ENCODE measurements at places on chromosomes 16 and 17.

GRCh38 chr17:22300731-22301352 lies 608.5 kb downstream of the KCNJ18 start:
- DNase-seq = no peak

GRCh38 chr16:54812229-54812628 lies 118.4 kb upstream of the IRX5 start:
- DNase-seq = peak; percentile 21

- DNase-seq = no peak
Measured at GRCh38 chr17:64784353-64785010, 122.4 kb upstream of the SMURF2 start.

GRCh38 chr16:87203060-87203656 lies 114.0 kb downstream of the C16orf95 start:
- peak; percentile 89 for DNase-seq

GRCh38 chr16:22317001-22317530 lies 19.9 kb downstream of the POLR3E start:
- DNase-seq = no peak

DNA sequence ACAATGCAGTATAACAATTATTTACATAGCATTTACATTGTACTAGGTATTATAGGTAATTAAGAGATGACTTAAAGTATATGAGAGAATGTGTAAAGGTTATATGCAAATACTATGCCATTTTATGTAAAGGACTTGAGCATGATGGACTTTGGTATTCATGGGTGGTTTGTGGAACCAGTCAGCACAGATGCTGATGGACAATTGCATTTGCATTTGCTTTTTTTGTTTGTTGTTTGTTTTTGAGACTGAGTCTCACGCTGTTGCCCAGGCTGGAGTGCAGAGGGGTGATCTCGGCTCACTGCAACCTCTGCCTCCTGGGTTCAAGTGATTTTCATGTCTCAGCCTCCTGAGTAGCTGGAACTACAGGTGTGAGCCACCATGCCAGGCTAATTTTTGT lies 36.0 kb downstream of the BCAS3 start:
- no peak for DNase-seq

GRCh38 chr17:37089956-37090355 lies 141.2 kb downstream of the AATF start:
- no peak for DNase-seq

GRCh38 chr17:67518876-67519275 lies 141.8 kb downstream of the PITPNC1 start:
- DNase-seq = no peak

DNA sequence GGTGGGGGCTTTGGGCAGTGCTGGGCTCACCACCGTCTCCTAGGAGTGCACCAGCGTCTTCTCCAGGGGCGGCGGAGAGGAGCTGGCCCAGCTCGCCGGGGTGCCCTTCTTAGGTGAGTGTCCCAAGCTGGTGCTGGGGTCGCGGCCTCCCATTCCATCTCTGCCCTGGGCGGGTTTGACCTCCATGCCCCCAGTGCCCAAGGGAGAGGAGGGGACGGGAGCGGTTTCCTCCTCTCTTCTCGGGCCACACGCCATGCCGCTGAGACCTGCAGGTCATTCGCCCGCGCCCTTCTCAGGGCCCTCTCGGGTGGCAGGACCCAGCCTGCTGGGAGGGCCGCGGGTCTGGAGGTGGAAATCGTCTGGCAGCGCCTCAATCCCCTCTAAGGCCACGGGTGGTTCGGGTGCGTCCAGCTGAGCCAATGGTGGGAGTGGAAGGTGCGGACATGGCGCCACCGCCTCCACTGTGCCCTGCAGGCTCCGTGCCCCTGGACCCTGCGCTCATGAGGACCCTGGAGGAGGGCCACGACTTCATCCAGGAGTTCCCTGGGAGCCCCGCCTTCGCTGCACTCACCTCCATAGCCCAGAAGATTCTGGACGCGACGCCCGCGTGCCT lies 5.3 kb downstream of the IGFALS start:
- DNase-seq = no peak

DNA sequence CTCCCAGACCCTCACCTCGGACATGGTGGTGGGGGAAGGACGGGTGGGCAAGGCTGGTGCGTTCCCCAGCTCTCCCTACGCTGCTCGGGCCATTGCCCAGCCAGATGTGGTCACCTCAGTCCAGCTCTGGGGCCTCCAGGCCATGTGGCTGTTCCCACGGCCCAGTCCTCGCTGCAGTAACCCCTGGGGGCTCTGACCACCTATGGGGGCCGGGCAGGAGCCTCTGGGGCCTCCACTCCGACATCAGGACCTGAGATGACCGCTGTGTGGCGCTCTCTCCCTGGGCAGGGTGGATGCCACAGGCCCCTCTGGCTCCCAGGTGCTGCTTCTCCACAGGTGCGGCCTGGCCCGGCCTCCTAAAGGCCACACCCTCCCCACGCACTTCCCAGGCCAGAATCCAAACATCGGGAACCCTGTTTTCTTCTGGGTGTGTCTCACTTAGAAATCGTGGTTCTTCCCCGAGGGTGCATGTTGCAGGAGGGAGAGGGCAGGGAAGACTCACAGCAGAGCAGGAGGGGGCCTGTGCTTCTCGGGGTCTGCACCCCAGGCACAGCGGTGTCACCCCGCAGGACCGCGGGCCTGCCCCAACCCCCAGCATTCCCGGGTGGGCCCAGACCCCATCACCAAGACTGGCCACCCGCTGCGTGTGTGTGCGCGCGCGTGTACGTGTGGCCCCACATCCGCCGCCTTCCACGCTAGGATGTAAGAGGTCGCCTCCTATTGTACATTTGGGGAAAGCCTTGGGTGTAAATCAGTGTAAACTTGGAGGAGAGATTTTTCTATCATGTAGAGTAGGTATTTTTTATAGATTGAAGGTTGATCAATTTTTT lies 5.9 kb upstream of the CAPN15 start:
- no peak for DNase-seq

- DNase-seq = peak; percentile 59
Measured at GRCh38 chr17:83195330-83196023, 116.1 kb downstream of the METRNL start.

DNA sequence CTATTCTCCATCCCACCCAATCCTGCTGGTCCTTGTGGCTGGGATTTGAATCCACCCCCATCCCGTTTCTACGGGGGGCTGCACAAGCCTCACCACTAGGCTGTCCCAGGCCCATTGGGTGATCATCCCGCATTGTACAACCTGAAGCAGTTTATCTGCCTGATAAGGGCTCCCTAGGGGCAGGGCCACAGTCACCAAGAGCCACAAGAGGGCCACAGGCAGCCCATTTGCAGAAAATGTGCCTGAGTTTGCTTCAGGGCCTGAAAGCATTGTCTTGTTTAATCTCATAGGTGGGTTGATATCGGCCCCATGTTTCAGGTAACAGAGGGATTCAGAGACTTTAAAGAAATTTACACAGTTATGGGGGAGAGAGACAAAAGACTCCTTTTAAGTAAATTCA lies 245.0 kb downstream of the CPPED1 start:
- DNase-seq = no peak

GRCh38 chr17:57471868-57472368 lies 215.6 kb downstream of the MSI2 start:
- no peak for DNase-seq

DNA sequence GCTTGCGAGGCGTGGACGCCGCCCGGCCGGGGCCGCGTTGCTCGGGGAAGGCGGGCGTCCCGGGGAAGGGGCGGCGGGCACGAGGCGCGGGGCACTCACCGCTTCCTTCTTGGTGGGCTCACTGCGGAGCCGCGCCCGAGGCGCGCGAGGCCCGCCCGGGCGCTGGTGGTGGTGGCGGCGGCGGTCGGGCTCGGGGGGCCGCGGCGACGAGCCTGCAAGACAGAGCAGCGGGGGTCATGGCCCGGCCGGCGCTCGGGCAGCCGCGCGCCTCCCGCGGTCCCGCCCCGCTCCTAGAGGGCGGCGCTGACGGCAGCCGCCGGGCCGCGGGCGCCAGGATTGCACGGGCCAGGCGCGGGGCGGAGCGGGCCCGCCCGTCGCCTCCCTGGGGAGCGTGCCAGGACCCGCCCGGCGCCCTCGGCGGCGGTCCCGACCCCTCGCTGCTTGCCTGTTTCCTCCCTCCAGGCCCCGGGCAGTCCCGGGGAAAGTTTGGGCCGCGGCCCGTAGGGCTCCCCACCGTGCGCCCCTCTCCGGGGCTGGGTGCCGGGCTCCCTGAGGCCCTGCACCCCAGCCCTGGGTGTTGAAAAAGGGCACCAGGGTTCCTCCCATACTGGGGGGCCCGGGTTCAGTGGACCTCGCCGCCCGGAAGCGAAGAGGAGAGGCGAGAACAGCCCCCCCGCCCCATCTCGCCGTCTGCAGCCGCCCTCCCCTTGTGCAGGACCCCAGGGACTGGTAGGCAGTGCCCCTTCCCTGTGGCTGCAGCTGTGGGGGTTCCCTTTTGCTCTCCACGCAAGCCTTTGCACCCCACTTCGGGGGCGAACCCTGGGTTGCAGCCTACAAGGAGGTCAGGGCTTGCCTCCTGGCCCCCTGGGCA lies at the start of gene C16orf74:
TSS of gene C16orf74 (minus strand) at position 270 of the 871 bp plus-strand sequence. CDS start 15,879 bp downstream, outside the sequence.
- DNase-seq = peak; percentile 67

GRCh38 chr16:17403859-17404545 lies 66.8 kb downstream of the XYLT1 start:
- DNase-seq = no peak

DNA sequence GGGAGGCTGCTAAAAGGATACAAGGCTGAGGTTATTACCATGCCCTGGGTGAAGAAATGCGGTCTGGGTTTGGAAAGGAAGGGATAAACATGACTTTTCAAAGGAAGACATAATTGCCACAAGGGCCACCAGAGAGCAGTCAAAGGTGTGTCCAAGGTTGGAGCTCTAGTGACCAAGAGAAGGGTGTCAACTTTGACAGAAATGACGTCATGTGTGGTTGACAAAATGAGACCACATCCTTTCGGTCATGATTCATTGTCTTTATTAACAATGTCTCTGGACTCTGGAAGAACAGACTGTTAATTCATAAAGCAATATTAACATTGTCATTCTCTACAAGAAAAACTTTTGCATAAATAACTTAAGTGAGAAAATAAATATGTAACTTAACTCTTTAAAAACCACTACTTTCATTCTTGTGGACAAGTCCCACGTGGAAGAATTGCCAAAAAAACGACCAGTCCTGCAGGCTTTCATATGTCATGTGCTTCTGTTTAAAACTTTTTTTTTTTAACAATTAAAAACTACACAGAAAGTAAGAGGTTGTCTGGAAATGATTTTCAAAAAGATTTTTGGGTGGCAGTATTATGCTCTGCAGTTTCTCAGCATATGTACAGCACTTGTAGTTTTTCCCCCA lies 5.0 kb downstream of the SOST start:
- no peak for DNase-seq

- peak; percentile 33 for DNase-seq
Measured at GRCh38 chr17:46943501-46944393, 20.8 kb downstream of the GOSR2 start.

DNA sequence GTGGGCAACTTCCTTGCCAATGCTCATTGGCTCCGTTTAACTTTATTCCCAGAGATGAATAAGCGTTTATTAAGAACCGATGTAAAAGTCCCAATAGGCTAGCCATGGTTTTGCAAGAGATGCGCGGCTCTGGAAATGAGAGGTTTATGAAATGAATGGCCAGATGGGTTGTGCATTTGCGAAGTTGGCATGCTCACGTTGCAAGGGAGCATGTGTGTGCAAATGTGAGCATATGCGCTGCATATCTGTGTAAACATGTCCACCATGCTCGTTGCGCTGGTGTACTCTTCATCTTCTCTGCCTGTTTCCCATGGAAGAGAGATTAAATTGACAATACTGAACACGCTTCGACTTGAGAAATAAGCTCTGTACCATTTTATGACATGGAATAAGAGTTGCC lies 848.6 kb upstream of the RBFOX1 start:
- no peak for DNase-seq

- DNase-seq = peak; percentile 37
Measured at GRCh38 chr17:67836205-67836987, 11.1 kb downstream of the BPTF start.

- DNase-seq = peak; percentile 91
Measured at GRCh38 chr17:2262135-2262587, 41.4 kb downstream of the SMG6 start.

- DNase-seq = peak; percentile 83
Measured at GRCh38 chr17:42679492-42680330, 1.9 kb downstream of the CCR10 start.

DNA sequence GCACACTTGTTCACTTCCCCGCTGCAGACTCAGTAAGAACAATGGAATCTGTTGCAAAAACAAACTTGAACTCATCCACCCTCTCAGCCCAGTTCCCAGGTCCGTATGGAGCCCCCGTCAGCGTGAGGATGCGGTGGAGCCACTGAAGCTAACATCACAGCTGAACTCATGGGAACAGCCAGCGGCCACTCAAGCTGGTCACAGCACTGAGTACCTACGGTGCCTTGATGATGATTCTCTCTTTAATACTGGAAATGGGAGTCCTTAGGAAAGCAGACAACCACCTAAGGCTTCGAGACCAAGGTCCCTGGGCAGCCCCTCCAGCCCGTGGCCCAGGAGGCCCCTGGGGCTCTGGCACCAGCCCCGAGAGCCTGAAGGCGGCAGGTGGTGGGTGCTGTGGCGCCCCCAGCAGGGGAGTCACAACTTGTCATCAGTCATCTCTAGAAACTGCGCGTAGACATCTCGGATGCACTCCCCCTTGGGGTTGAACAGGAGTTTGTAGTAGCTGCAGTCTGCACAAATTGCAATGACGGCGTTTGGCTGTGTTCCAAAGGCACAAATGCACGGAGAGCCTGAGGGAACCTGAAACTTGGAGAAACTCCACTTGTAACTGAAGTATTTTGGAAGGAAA lies 31.0 kb upstream of the RHOT1 start:
- DNase-seq = peak; percentile 69

DNA sequence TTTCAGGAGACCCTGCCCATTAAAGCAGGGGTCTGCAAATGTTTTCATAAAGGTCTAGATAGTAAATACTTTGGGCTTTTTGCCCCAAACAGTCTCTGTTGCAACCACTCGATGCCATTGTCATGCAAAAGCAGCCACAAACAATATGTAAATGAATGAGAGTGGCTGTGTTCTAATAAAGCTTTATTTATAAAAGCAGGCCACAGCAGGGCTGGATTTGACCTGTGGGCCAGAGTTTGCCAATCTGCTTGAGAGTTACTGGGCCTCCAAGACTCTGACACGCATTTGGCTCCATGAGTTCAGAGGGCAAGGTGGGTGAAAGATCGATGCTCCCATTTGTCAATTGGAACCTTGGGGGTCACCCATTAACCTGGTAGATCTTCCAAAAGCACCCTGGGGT lies 217.3 kb upstream of the SDK2 start:
- no peak for DNase-seq

- peak; percentile 5 for DNase-seq
Measured at GRCh38 chr17:40699853-40700252, 3.7 kb downstream of the KRT24 start.

- DNase-seq = no peak
Measured at GRCh38 chr16:86089991-86090390, 191.0 kb downstream of the IRF8 start.
